ENCODE measurements at places on chromosomes 7 and 10.

GRCh38 chr7:80172387-80172786 is 37.8 kb downstream of the GNAI1 start:
- no peak for DNase-seq

DNA sequence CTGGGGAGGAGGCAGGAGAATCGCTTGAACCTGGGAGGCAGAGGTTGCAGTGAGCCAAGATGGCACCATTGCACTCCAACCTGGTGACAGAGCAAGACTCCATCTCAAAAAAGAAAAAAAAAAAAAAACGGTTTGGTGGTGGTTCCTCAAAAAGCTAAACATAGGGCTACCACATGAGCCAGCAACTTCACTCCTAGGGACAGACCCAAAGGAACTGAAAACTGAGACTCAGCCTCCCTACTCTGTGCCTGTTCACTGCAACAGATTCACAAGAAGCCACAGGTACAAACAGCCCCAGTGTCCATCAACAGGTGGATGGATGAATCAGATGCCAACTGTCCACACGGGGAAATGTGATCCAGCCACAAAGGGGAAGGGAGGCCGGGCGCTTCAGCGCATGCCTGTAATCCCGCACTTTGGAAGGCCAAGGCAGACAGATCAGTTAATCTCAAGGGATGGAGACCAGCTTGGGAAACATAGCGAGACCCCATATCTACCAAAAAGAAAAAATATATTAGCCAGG is 79.1 kb upstream of the TNRC18 start:
- DNase-seq, result no peak

- DNase-seq, result no peak
These were observed 18.6 kb downstream of the RABGEF1 start for GRCh38 chr7:66758950-66759628.

- no peak for DNase-seq
These were observed 115.4 kb downstream of the ZMIZ1 start for GRCh38 chr10:79184145-79184625.

DNA sequence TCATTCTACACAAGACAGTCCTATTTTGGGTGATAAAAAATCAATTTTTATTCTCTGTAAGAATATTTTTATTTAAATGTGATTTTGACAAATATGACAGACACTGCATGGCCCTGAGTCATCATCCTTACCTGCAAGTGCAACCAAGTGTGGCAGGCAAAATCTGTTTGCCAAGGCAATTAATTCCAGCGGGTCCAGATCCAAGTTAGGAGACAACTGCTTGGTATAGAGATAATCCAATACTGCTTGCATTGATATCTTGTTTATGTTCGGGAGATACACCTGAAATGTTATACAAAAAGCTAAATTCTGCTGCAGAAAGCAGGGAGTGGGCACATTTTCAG is 66.2 kb downstream of the RHOBTB1 start:
- DNase-seq, result no peak

- DNase-seq, result no peak
These were observed 34.8 kb downstream of the PIP4K2A start for GRCh38 chr10:22679608-22680007.

GRCh38 chr7:93985101-93985500 is 19.1 kb downstream of the BET1 start:
- no peak for DNase-seq

DNA sequence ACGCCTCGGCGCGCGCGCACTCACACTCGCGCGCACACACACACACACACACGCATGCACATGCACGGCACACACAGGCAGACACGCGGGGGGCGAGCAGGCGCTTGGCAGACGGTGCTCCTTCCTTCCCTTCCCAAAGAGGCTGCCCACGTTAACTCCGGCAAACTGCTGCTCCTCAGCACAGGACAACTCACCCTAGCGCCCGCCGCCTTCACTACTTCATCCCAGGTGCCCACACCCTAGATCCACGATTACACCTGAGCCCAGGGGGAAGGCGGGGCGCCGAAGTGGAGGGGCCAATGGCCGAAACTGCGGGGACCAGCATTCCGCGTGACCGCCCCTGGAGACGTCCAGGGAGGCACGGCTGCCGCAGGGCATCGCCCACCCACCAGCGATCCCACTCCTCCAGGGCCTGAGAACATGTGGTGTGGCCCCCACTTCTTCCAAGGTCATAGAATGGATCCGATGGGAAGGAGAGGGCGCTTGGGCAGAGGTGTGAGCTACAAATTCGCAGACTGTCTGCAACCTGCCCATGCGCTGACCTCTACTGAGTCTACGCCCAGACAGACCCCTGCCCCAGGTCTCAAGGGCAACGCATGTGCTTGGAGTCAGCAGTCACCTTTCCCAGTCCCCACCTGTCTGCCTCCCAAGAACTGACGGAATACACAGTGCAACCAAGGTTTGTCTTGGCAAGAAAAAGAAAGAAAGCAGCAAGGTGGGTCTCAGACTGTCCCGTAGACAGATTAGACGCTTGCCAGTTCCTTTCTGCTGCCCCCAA is 74.6 kb downstream of the CALN1 start:
- no peak for DNase-seq

DNA sequence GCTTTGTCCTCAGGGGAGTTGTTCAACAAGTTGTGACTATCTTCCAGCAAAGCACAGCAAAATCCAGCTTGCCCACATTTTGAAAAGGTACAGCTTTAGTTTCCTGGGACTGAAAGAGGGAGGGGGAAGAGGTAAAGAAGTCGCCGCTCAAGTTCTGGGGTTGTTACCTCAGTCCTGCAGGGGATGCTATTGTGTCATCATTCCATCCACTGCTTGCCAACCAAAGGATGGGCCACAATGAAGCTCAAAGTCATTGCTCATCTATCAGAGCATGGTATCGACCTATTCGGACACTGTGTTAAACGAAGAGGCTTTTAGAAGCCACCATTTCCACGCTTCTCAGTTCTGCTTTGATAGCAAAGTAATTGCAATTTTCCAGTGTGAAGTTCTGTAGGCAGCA is 34.3 kb downstream of the NPY start:
- no peak for DNase-seq

Measured in nucleus accumbens (tissue), 56 donors.